ENCODE measurements at places on chromosomes 13 and 19. TPM values are rescaled to one million over a fixed set of nuclear protein-coding genes. Genes with fewer than 3 reads are reported as not detected.
A peak's percentile ranks its signal among the peaks of the same experiment; 100 is the strongest.

DNA sequence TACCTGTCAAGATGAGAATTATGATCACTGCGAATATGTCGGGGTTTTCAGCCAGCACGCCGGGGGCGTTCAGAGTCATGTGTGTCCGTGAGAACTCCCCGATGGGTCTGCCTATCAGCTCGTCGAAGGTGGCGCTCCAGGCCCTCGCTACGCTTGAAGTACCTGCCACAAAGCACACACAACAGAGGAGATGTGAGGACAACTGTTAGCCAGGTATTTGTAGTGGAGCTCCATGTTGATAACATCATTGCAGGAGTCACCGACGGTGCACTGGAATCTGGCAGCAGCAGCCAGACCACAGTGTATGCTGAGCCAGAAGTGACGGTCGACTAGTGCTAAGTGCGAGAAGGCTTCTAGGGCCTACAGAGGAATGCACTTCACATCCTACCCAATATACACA lies 62.7 kb downstream of the SLC7A1 start:
- no peak for DNase-seq

GRCh38 chr13:24906268-24906667 lies 142.3 kb downstream of the RNF17 start:
- DNase-seq = no peak

- DNase-seq = no peak
Measured at GRCh38 chr13:106243011-106243565, 292.4 kb downstream of the EFNB2 start.

The MICOS13 gene
- 44.8 TPM for total RNA-seq

The VAV1 gene
- 103 TPM for total RNA-seq

The MUC16 gene
- not detected for total RNA-seq

The SIGLEC14 gene
- not detected for total RNA-seq

DNA sequence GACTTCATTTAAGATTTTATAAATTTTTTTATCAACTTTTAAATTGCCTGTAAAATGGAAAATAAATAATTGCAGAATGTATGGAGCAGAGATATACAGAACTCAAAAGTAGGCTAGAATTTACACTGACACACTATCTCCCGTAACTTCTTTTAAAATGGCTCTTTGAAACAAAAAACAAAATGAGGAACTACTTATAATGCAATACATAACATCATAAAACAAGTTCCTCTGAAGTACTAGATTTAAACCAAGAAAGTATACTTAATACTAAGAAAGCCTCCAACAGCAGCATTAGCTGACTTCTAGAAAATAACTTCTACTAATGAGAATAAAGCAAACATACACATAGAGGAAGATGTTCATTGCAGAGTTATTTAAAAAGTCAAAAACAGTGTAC lies 17.0 kb downstream of the RBM26 start:
- DNase-seq = no peak

- DNase-seq = no peak
Measured at GRCh38 chr19:18062028-18062427, 24.7 kb downstream of the IL12RB1 start.

GRCh38 chr19:16228637-16229321 lies 31.1 kb downstream of the AP1M1 start:
- no peak for DNase-seq

The ZNF813 gene
- 5.6 TPM for total RNA-seq

DNA sequence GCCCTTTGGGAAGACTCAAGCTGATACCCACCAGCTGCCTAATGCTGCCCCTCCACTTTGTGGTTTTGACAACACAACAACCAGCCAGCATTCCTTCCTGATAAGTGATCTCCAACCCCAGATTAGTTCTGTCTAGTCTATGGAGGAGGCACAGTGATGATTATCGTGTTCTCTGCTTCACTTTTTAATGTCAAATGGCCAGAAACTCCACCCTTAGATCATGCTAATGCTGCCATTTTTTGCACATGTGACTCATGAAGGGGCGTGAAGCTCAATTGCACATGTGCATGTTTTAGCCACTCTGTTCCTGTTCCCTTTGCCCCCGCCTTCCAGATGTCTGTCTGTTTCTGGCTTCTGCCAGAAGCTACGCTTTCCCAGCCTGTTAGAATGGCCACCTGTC lies 199.8 kb downstream of the COG6 start:
- no peak for DNase-seq

The ZNF699 gene
- total RNA-seq = 4.6 TPM

DNA sequence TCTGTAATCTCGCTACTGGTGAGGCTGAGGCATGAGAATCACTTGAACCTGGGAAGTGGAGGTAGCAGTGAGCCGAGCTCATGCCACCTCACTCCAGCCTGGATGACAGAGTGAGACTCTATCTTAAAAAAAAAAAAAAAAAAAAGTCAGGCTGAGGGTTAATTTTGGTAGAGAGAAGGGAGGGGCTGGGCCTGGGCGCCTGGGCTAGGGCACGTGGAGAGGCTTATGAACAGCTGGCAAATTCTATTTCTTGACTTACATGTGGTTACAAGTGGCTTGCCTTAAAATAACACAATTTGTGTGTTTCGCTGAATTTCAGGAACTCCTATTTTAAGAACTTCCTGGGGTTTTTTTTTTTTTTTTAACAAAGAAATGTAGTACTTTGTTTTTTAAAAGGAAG lies 47.6 kb upstream of the MAP3K10 start:
- DNase-seq = peak; percentile 68

DNA sequence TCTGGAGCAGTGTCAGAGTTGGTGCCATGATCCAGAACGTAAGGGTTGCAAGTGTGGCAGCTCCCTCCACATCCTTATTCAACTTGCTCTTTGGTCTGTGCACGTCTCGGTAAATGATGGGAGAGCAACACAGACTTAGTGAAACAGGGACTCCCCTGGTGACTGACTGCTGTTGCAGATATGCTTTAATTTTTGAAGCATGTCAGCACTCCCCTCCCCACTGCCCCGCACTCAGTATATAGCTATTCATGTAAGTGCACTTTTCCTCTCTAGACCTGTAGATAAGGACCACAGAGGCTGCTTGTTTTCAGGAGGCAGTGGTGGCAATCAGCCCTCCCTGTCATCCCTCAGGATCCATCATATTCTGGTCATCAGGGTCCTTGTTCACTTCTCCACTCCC lies 470.9 kb downstream of the IRS2 start:
- DNase-seq = no peak

- no peak for DNase-seq
Measured at GRCh38 chr13:62625214-62625881, 1209.7 kb upstream of the PCDH20 start.

The DAND5 gene
- total RNA-seq = not detected
